ENCODE measurements at places on chromosomes 4 and X. TPM values are rescaled to one million over a fixed set of nuclear protein-coding genes. Genes with fewer than 3 reads are reported as not detected.

- no peak for DNase-seq
Measured at GRCh38 chrX:111386615-111387233, 25.3 kb downstream of the DCX start.

- no peak for DNase-seq
Measured at GRCh38 chr4:53688186-53688790, 97.0 kb upstream of the LNX1 start.

GRCh38 chr4:16155528-16156169, 70.6 kb downstream of the TAPT1 start:
- peak; percentile 39 for DNase-seq

DNA sequence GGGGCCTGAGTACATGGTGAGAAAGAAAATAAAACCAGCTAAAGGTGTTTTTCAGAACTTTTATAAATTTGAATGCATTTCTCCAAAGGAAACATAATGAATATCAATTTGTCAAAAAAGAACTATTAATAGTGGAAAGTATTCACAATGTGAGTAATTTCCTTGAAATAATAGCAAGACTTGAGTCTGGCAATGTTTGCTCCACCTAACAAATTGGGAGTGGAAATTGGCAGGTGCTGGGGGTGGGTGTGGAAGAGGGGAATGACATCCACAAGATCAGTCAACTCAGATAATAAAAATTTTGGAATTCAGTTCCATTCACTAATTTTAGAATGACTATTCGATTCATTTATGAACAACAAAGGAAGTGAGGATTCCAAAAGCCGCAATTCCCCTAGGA, 884.8 kb upstream of the SLIT2 start:
- no peak for DNase-seq

DNA sequence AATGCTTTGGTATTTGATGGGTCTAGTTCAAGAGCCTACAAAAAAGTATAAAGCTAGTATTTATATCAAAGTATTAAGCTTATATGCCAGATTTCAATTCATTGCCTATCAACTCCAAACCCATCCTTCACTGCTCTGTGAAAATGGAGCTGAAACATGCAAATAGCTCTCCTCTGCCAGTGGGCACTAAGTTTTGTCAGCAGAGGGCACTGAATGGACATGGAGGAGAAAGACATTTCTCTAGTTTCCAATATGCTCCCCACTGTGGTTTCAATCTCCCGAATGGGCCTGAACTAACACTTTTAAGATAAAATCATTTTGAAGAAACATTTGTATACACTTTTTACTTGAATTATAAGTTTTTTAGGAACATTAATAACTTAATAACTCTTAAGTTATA, 12.4 kb downstream of the PPID start:
- no peak for DNase-seq

DNA sequence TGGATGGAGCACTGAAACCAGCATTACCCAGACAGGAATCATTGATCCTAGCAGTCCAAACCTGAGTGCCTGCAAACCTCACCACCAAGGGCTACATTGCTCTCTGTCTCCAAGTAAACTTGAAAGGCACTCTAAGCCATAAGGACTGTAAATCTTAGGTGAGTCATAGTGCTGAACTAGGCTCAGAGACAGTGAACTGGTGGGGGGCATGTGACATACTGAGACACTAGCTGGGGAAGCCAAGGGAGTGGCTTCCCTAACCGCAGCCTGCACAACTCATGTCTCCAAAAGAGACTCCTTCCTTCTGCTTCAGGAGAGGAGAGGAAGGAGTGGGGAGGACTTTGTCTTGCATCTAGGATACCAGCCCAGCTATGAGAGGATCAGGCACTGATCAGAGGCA, 235.5 kb upstream of the ACTRT1 start:
- no peak for DNase-seq

DNA sequence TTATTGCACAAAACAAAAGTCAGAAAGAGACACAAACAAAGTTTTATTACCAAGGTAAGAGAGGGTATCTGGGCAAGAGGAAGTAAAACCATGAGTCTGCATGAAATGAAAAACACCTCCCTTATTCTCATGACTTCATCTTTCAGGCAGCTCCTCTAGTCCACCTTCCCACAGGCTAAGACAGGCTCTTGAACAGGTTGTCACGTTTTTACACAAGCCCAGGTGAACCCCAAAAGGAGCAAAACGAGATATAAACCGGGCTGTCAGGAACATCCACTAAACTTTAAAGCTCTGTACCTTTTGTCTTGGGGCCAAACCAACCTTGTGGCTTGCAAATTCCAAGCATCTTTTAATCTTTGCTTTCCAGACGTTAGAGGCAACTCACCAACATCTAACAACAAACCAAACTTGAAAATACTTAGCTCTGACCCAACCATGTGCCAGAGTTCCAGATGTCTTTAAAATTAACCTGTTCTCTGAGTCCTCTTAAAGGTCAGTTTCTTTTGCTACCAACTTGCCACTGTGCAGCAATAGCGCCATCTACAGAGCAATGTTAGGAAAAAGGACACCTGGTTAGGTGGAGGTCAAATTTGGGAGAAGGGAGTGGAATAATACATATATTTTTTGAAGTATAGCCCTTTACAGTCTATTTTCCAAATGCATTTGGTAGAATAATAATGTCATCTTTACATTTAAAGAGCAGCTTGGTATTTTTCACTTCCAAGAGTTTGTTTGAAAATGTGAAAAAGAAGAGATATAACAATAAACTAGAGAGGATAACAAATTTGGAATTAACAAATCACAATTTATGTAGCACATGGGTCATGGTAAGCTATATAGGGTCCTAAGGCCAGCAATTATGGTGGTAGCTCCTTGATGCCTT, 73.1 kb downstream of the QRFPR start:
- no peak for DNase-seq

GRCh38 chr4:69775321-69775867, 15.0 kb upstream of the SULT1B1 start:
- DNase-seq, result no peak

- no peak for DNase-seq
Measured at GRCh38 chrX:20767346-20767745, 500.6 kb upstream of the RPS6KA3 start.

DNA sequence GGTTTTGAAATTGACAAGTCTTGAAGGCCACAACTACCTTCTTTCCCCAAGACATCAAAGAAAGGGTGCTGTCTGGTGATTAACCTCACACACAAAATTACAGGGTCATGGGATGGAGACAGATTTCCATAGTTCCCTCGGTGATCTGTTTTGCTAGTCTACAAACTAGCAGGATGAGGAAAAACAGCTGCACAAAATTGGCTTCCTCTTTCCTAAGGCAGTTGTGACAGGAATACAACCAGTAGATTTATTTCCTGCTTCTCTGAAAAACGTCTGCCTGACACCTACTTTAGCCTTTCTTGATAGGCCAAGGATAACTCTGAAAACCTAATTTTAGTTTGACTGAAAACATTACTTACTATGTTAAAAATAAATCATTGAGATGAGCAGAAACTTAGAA, 39.6 kb downstream of the DKK2 start:
- no peak for DNase-seq

- DNase-seq, result no peak
Measured at GRCh38 chrX:111649638-111650037, 31.3 kb upstream of the ALG13 start.

GRCh38 chr4:83340692-83341343, 6.2 kb upstream of the HPSE start:
- DNase-seq, result no peak

DNA sequence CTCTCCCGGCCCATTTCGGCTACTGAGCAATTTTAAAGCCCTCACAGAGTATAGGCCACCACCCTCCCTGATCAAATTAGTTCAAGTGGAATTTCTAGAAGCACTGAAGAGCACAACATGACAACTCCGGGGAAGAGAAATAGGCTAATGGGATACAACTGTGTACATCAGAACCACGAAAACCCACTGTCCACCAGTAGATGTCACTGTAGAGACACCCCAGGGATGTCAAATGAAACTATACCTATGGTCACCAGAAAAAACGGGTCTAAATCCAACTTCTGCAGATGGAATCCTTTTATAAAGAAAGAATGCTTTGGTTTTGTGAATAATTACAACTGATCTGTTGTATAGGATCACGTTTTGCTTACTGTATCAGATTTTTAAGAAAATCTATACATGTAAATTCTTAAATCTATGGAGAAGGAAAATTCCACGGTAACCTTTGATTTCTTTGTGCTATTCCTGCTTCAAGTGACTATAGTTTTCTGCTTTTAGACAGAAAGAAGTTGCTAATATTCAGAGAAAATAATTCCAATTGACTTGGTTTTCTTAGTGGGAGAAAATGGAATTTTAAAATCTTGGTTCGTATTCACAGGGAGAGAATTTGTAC, 29.5 kb upstream of the MAP3K15 start:
- DNase-seq, result no peak

GRCh38 chr4:101197350-101197749, 150.0 kb downstream of the PPP3CA start:
- no peak for DNase-seq

DNA sequence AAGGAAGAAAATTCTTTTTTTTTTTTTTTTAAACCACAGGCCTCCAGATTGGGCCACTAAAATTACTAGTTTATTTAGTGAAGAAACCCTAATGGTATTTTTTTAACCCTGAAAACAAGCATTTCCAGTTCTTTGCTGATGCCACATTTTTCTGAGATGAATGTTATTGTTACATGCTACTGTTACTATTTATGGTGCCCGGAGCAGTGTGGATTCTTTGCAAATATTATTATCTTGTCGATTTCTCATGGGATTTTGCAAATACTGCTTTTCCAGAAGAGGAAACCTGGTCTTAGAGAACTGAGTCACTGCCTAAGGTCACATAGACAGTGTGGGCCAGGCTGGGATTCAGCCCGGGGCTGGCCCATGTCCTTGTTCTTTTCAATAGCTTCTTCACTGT, 8.7 kb upstream of the ALAS2 start:
- no peak for DNase-seq

PCDH19 gene
- total RNA-seq, result 0.84 TPM

SLC16A2 gene
- total RNA-seq, result 6.7 TPM

IL2 gene
- total RNA-seq, result not detected

MAGEA9B gene
- not detected for total RNA-seq

ZNF157 gene
- not detected for total RNA-seq

ARX gene
- not detected for total RNA-seq

ARHGAP24 gene
- 13.3 TPM for total RNA-seq

PHEX gene
- 0.10 TPM for total RNA-seq

PGAM4 gene
- total RNA-seq, result not detected

CD38 gene
- 1.7 TPM for total RNA-seq
